Activated CD4-positive, alpha-beta T cell treated with anti-CD3 and anti-CD28 coated beads, Interleukin-2, amount 10 ng/mL, durations not matched to agents 7 days and 5 days (primary cell): ENCODE measurements at places on chromosomes 13 and 19. TPM values are rescaled to one million over a fixed set of nuclear protein-coding genes. Genes with fewer than 3 reads are reported as not detected.

Gene THSD8
- 27.0 TPM for total RNA-seq

Gene CATSPERD
- not detected for total RNA-seq

Gene ACP5
- 33.9 TPM for total RNA-seq

Gene PRR20B
- not detected for total RNA-seq

Gene BRCA2
- total RNA-seq, result 26.3 TPM

Gene MYO9B
- total RNA-seq, result 218 TPM

Gene PLK5
- not detected for total RNA-seq

Gene PLVAP
- not detected for total RNA-seq

Gene PSG11
- not detected for total RNA-seq

Gene ZNF433
- 0.33 TPM for total RNA-seq

Gene LYPD5
- total RNA-seq, result 0.62 TPM

Gene KIR3DL1
- total RNA-seq, result not detected

Gene SPRY2
- total RNA-seq, result not detected

Gene BCL3
- 38.7 TPM for total RNA-seq

Gene ZNF471
- 1.1 TPM for total RNA-seq

- H3K27ac ChIP-seq, result no peak overlapping the region
- DNase-seq, result no peak
- H3K4me3 ChIP-seq, result no peak overlapping the region
- no peaks in the 10 kb centered on the region for H3K36me3 ChIP-seq
Measured at GRCh38 chr19:4241824-4242430, 5.0 kb upstream of the YJU2 start.

DNA sequence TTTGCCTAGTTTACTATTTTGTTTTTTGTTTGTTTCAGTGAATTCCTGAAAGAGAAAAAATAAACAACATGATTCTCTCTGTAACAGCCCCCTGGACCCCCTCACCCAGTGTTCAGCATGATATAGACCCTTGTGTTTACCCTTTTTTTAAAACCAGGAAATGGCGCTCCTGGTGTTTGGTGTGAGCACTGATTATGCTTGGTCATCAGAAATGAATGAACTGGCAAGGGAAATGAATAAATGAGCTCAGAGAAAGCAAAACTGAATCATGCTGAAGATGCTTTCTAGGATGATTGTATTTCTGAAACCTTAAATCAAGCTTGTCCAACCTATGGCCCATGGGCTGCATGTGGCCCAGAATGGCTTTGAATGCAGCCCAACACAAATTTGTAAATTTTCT, 22.1 kb downstream of the WASF3 start:
- H3K27me3 ChIP-seq, result peaks cover 6% of the 10 kb centered on the region
- H3K4me3 ChIP-seq, result no peak overlapping the region
- DNase-seq, result no peak
- no peak overlapping the region for H3K27ac ChIP-seq
- H3K4me1 ChIP-seq, result no peaks in the 10 kb centered on the region

DNA sequence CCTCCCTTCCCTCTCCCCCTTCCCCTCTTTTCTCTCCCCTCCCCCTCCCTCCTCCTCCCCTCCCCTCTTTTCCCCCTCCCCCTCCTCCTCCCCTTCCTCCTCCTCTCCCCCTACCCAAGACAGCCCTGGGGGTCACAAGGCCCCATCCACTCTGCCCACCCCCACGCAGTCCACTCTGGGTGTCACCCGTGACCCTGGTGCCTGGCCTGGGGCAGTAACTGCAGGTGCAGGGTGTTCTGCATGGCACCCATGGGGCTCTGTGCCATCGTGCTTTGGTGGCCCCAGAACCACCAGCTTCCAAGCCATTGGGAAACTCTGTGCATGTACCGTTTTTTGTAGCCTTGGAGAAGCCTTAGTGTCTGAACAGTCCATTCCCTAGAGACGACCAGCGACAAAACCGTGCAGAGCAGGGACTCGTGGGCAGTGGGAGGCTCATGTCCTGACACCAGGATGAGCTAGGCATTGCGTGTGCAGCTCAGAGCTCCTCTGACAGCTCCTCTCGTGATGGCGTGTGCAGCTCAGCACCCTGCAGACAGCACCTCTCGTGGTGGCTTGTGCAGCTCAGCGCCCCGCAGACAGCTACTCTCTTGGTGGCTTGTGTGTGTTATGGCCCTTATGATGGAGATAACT, 43.7 kb upstream of the F7 start:
- no peak overlapping the region for H3K27ac ChIP-seq
- H3K27me3 ChIP-seq, result no peaks in the 10 kb centered on the region
- no peak overlapping the region for H3K4me3 ChIP-seq
- H3K4me1 ChIP-seq, result no peaks in the 10 kb centered on the region
- DNase-seq, result no peak
- no peaks in the 10 kb centered on the region for H3K36me3 ChIP-seq

GRCh38 chr13:91467236-91467635, 68.8 kb downstream of the GPC5 start:
- peaks cover 7% of the 10 kb centered on the region for H3K27me3 ChIP-seq
- H3K4me3 ChIP-seq, result no peak overlapping the region
- no peak overlapping the region for H3K27ac ChIP-seq
- DNase-seq, result no peak

- peaks cover 72% of the 10 kb centered on the region for H3K36me3 ChIP-seq
- peak; percentile 39 for DNase-seq
- H3K27me3 ChIP-seq, result no peaks in the 10 kb centered on the region
Measured at GRCh38 chr19:47145639-47146486, 15.2 kb downstream of the SAE1 start.

- peaks cover 32% of the 10 kb centered on the region for H3K4me1 ChIP-seq
Measured at GRCh38 chr19:35774274-35775045, 904 bp upstream of the ARHGAP33 start.

GRCh38 chr19:13521066-13521465, 14.8 kb upstream of the CACNA1A start:
- no peaks in the 10 kb centered on the region for H3K36me3 ChIP-seq
- H3K4me1 ChIP-seq, result no peaks in the 10 kb centered on the region
- no peak overlapping the region for H3K4me3 ChIP-seq
- no peak for DNase-seq
- H3K27ac ChIP-seq, result no peak overlapping the region

- H3K27ac ChIP-seq, result no peak overlapping the region
- no peaks in the 10 kb centered on the region for H3K36me3 ChIP-seq
- no peak for DNase-seq
- H3K4me3 ChIP-seq, result no peak overlapping the region
- H3K4me1 ChIP-seq, result peaks cover 69% of the 10 kb centered on the region
- H3K27me3 ChIP-seq, result no peaks in the 10 kb centered on the region
Measured at GRCh38 chr13:79450110-79450509, 30.8 kb upstream of the NDFIP2 start.

DNA sequence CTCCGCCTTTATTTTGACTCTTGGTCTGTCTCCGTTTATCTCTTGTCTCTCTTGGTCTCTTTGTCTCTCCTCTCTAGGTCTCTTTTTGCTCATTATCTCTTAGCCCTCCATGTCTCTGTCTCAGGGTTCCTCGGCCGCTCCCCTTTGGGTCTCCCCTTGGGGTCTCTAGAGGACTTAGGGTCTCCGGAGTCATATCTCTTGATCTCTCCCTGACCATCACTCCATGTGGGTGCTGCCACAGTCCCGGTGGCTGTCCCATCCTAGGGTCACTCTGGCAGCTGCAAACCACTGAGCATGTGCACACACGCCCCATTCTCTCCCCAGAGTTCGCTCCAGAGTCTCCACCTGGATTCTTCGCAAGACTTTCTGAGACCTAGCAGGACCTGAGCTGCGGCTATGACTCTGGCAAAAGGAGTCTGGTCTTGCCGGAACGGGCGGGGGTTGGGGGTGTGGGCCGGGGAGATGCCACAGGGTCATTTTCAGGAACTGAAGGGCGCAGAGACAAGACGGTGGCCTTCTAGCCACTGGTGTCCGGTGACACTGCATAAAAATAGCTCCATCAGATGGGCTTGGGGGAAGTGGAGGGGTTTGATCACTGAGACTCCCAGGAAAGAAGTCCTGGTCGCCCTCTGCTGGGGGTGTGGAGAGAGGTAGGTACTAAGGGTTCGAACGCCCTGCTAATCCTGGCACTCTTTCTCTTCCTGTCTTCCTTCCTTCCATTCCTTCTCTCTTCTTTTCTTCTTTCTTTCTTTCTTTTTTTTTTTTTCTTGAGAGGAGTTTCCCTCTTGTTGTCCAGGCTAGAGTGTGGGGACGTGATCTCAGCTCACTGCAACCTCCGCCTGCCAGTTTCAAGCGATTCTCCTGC, 1.2 kb upstream of the KCNA7 start:
- no peak overlapping the region for H3K27ac ChIP-seq
- peaks cover 11% of the 10 kb centered on the region for H3K4me1 ChIP-seq
- H3K4me3 ChIP-seq, result no peak overlapping the region
- peaks cover 7% of the 10 kb centered on the region for H3K36me3 ChIP-seq

DNA sequence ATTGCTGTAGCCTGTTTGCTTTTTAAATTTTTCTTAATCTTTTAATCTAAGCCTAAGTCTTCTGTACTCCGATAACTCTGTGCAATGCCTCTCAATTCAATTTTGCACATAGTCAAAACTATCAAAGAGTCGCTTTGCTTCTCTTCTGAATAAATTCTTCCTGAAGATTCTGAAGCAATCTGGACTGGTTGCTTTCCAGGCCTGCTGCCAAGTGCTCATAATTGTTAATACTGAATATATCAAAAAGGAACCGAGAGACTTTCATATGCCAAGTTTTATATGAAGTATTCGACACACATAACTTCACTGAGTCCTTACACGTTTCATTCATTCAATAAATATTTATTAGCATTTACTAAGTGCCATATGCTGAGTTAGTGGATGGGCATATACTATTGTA, 91.3 kb downstream of the EDNRB start:
- no peak overlapping the region for H3K4me3 ChIP-seq
- H3K4me1 ChIP-seq, result no peaks in the 10 kb centered on the region
- H3K27me3 ChIP-seq, result no peaks in the 10 kb centered on the region
- DNase-seq, result no peak
- no peaks in the 10 kb centered on the region for H3K36me3 ChIP-seq
- H3K27ac ChIP-seq, result no peak overlapping the region

DNA sequence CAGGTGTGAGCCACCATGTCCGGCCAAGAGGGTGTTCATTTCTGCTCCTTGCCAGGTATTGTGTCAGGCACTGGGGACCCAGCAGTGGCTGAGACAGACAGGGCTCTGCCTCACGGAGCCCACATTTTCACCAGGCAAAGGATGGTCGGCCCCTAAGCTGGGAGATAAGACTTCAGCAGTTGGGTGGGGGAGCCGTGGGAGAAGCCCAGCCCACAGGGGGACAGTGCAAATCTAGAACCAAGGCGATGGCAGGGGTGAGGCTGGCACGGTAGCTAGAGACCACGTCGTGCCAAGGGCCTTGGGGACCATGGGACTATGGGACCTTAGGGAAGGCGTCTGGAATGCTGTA, 8.3 kb downstream of the LSR start:
- H3K4me3 ChIP-seq, result no peak overlapping the region
- peaks cover 16% of the 10 kb centered on the region for H3K4me1 ChIP-seq
- H3K36me3 ChIP-seq, result no peaks in the 10 kb centered on the region
- no peaks in the 10 kb centered on the region for H3K27me3 ChIP-seq
- H3K27ac ChIP-seq, result no peak overlapping the region

- no peaks in the 10 kb centered on the region for H3K36me3 ChIP-seq
- no peak for DNase-seq
- H3K4me1 ChIP-seq, result no peaks in the 10 kb centered on the region
- no peak overlapping the region for H3K27ac ChIP-seq
Measured at GRCh38 chr13:44664308-44664707, 88.2 kb upstream of the TSC22D1 start.

GRCh38 chr19:8423817-8424223, 10.7 kb downstream of the MARCHF2 start:
- H3K4me1 ChIP-seq, result no peaks in the 10 kb centered on the region
- DNase-seq, result no peak
- peaks cover 3% of the 10 kb centered on the region for H3K36me3 ChIP-seq
- no peak overlapping the region for H3K4me3 ChIP-seq

- H3K36me3 ChIP-seq, result no peaks in the 10 kb centered on the region
- no peak for DNase-seq
- no peak overlapping the region for H3K4me3 ChIP-seq
- H3K27me3 ChIP-seq, result no peaks in the 10 kb centered on the region
Measured at GRCh38 chr13:80552851-80553440, 212.0 kb upstream of the SPRY2 start.

DNA sequence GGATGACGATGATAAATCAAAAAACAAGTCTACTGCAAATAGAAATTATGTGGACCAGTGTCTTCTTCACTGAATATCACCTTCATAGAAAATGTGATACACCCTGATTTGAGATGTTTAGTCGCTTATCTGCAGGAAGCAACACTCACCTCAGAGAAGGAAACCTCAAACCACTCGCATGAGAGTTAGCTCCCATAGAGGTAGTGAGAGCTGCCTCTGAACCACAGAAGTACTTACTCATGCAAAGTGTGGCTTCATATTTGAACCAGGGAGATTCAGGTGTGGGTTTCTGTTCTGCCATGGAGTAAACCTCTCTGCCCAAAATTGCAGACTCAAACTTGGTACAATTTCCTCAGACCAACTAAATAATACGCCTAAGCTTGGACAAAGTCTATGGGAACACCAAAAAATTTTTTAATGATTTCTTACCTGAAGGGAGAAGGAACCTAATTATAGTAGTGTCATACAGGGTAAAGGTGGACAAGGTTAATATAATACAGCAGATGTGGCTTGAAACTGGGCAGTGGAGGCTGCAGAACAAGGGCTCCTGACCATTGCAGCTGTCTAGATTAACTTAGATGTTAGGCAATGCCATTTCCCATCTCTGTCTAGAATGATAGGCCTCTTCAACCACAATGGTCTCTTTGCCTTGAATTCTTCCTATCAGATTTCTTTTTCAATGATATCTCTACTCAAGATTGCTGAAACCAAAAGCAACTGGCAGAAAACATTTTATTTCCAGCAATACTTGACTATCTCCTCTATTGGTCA, 29.6 kb upstream of the RCBTB2 start:
- peaks cover 66% of the 10 kb centered on the region for H3K4me1 ChIP-seq
- peaks cover 40% of the 10 kb centered on the region for H3K36me3 ChIP-seq
- DNase-seq, result peak; percentile 92
- peak overlapping the region; percentile 59 for H3K4me3 ChIP-seq
- H3K27me3 ChIP-seq, result peaks cover 36% of the 10 kb centered on the region
- H3K27ac ChIP-seq, result peak overlapping the region; percentile 84

DNA sequence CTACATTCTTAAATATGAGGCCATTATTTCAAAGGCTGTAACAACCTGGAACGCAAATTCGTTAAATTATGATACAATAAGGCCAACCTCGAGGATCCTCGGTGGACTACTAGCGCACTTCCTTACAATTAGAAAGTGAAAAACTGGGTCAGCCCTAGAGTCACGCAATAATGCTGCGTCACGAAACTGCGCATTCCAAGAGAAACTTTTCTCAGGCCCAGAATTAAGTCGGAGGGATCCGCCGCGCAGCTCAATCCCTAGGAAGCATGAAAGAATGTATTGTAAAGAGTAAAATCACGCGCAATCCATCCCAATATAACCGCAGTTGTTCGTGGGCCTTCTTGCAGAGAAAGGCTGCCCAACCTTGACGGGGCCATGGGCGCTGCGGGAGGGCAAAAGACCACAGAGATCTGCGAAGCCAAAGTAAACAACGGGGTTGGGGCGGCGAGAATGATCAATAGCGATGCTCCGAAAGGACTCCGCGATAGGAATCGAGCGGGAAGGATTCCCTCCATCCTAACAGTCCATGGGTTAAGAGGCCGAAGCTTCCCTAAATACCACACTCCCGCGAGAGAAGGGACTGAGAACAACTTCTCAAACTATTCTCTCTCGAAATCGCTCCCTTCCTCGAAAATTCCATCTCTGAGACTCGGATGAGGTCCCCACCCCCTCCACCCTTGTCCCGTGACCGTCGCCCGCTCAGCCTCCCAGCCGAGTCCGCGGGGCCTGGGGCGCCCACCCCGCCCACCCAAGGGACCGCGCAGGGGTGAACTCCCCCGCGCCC, 564 bp downstream of the SPART start:
- peak overlapping the region; percentile 98 for H3K27ac ChIP-seq
- no peaks in the 10 kb centered on the region for H3K36me3 ChIP-seq
- peaks cover 28% of the 10 kb centered on the region for H3K4me1 ChIP-seq
- H3K4me3 ChIP-seq, result peak overlapping the region; percentile 90
- DNase-seq, result peak; percentile 48
